ENCODE measurements at places on chromosomes 12 and 14.

DNA sequence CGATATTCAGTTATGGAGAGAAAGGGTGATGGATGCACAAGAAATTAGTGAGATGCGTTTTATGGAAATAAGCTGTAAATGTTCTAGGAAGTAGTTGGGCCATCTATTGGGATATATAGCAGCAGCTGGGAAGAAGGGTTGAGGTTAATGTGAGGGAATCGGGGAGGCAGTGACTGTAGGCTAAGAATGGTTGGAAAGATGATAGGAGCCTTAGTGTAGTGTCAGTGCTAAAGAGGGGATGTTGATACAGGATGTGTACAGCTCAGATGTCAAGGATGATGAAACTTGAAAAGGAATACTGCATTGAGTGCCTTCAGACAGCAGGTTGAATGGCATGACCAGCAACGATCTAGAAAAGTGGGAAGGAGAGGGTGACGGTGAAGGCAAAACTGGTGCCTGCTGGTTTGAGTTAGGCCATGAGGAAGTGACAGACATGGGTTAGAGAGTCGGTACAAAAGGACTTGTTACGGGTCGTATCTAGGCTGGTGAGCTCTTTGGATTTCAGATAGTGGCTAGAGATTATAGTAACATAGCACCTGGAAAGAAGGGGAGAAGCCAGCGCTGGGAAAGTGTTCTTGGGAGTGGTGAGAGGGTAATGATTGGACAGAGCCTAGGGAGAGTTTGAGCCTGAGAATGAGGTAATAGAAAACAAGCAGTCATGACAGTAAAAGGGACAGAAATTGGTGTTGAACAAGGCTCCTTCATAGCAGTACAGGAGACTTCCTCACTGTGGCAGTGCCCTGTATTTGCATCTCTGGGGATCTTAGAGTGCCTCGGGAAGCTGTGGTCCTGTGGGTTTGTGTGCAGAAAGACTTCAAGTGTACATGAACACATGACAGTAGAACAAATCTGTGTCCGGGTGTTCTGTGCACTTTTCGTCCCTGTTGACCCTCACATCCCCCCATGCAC is 9.6 kb downstream of the MARS1 start:
- DNase-seq = no peak

DNA sequence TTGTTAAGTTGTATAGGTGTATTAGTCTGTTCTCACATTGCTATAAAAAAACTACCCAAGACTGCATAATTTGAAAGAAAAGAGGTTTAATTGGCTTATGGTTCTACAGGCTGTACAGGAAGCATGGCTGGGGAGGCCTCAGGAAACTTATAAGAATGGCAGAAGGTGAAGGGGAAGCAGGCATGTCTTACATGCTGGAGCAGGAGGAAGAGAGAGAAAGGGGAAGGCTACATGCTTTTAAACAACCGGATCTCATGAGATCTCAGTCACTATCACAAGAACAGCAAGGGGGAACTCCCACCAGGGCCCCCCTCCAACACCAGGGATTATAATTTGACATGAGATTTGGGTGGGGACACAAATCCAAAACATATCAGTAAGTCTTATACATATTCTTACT is 60.5 kb upstream of the OR10AD1 start:
- DNase-seq = no peak

DNA sequence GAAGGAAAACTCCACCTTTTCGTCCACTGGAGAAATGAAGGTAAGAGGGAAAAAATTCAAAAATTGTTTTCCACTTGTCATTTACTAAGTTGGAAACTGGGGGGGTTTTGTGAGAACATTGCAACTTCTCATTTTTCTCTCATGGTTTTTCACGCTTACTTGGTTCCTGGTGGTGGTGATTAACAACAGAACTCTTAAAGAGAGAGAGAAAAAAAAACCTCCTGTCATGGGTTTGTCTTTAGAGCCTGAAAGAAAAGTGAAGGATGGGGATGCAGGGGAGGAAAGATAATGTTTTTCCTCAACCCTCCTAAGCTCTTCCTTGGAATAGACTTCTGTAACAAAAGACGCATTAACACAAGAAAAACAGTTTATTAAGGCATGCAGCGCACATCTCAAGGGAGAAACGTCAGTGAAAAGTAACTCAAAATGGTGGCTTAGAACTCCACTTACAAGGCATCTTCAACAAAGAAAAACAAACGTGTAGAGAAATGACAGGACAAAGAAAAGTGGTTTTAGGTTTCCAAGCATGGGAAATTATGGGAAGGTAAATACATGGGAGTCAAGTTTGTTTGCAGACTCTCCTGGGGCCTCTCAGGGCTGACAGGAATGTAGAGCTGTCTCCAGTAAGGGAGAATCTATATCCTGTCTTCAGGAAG is 81.9 kb upstream of the ATF7IP start:
- no peak for DNase-seq

DNA sequence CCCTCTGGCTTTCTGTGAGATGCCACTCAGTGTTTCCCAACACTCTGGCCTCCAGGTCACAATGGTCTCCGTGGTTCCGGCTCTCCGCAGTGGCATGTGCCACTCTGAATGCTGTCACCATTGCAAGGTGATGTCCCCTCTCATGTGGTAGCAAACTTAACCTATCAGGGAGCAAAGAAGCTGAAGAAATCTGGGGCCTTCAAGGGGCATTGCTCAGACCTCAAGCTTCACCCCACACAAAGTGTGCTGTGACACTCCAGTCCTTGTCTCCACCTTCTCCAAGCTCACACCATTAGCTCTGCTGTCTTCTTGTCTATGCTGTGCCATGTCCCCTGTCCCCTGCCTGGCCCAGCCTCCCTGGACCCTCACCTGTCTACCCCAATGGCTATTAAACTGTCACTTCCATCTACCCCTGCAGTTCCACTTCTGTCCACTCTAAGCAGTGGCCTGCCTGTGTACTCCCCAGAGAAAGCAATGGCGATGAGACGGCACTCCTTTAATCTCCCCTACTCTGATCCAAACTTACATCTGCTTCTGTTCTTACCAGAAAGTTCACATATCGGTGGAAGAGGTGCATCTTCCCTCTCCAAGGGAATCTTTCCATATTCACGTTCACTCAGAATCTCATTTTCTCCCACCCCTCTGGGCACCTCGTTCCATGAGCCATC is 93.7 kb downstream of the DHRS2 start:
- DNase-seq = no peak

DNA sequence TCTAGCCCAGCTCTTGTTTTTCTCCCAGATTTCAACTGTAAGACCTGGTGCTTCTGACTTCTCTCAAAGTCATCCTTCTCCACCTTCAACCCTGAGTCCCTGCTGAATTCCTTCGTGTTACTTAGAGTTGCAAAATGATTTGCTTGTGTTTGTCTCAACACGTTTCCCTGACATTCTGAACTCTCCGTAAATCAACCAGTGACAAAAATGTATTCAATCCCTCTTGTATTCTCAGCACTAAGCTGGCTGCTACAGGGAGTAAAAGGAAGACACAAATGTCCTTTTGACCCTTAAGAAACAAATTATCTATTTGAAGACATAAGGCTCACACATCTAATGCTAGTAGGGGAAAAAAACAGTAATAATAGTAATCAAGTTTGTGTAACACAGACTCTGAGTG is 514.0 kb upstream of the TMPO start:
- no peak for DNase-seq

DNA sequence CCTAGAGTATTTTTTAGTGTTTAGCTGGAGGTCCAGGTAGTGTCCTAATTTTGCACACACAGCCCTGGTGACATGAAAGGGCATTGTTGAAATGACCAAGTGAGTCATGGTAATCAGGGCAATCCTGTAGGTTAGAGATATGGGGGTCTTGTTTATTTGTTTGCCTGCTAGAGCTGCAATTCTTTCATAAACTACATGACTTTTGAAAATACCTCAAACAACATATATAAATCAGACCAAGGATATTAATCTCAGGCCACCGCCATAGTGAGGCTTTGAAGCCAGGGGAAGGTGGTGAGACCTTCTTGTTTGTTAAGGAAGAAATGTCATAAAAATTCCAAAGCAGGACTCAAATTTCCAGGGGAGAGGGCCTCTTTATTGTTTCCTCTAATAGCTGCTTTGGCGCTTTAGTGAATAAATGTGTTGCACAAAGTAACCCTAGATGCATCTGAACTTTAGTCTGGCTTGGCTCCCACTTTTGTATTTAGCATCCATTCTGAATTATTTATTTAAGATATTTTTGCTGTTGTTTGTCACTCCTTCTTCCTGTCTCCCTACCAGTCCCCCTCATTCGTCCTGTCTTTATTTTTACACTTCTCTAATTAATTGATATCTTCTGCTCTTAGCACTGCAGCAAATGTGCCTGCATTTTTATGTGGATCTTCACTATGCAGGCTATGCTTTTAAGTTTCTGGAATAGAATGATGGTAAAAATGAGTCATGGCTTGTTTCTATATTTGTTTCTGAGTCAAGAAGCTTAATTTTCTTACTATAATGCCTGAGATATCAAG is 430.3 kb downstream of the RAD51B start:
- no peak for DNase-seq

DNA sequence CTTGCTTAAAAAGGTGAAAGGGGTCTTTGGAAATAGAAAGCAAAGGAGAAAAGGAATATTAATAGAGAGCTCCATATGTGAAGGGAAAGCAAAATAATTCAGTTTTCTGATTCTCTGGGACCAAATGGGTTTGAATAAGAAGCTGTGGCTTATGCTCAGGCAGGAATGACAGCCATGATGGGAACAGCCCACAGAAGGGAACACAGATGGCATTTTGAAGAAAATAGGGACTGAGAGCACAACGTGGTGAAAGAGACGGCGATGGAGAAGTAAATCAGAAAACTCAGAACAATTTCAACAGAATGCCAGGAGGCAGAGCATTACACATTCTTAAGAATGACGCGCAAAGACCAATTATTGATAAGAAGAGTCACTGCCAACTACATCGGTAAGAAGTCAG is 102.8 kb downstream of the STXBP6 start:
- no peak for DNase-seq

DNA sequence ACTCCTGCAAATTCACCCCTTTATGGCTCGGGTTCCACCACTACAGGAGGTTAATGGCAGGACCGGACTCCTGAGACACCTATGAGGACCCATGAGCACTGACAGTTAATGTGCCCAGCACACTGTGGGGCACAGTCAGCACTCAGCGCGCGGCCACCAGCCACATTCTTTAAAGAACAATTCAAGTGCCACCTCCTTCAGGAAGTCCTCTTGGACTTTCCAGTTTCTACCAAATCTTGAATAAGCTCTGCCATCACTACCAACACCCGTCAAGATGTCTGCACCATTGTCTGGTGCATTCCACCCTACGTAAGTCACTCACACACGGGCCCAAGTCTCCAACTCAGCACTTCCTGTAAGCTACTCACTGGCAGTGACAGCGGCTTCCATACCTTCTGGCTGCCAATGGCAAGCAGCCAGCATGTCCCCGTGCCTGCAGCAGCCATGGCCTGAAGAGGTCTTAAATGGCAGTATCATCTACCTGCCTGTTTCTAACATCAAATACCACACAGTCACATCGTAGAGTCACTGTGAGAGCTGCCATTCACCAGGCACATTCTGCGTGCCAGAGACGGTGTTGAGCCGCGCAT is 48.5 kb downstream of the CDC42BPB start:
- no peak for DNase-seq

DNA sequence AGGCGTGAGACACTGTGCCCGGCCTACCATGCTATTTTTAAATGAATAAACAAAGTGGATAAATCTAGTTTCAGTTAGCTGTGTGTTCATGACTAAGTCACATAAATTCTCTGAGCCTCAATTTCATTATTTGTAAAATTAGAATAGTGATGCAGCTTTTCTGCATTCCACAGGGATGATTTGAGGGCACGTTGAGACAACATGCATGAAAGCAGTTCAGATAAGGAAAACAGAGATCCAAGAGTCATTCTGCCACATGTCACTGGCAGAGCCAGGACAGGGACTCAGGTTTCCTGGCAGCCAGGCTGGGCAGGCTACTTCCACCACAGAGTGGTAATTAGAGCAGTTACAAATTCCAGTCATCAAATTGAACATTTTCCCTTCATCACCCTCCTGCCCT is 2.9 kb upstream of the PPP4R4 start:
- no peak for DNase-seq

- DNase-seq = no peak
Observed at GRCh38 chr14:71466946-71467345, 465.3 kb upstream of the RGS6 start.

GRCh38 chr14:51638071-51638944 is 13.4 kb upstream of the FRMD6 start:
- no peak for DNase-seq

- no peak for DNase-seq
Observed at GRCh38 chr12:124635316-124635715, 67.9 kb upstream of the NCOR2 start.

DNA sequence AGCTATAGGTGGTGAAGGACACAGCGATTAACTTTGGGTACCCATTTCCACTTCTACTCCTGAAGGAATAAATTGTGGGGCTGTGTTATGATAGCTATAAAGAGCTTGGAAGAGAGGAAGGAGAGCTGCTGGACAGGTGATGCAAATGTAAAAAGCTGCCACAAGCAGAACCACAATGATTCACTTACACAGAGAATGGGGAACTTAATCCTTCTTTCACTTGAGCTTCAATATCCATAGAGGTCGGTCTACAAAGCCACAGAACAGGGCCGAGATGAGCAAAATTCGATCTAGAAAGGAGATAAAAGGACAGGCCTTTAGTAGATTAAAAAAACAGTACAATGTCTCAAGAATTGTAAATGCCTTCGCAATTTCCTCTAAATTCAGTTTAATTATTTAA is 831.1 kb downstream of the LRFN5 start:
- DNase-seq = no peak

GRCh38 chr14:70239802-70240201 is 51.1 kb upstream of the SLC8A3 start:
- DNase-seq = no peak

GRCh38 chr14:103220134-103220981 is 97.1 kb downstream of the TNFAIP2 start:
- no peak for DNase-seq

DNA sequence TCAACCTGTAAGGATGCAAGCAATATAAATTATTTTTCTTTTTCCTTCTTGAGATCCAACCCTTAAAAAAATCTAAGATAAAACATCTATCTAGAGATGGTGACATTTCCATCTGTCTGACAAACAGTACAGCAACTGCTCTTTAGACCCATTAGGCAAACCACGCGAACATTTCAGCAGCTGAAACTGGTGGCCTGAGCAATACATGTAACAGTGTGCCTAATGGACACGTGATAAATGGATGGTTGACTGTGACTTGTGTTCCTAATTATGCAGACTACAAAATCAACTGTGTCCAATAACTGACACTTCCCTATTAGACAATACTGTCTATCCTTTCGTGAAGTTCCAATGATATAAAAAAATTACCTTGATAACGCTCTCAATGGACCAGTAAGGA is 18.9 kb downstream of the E2F7 start:
- no peak for DNase-seq

- no peak for DNase-seq
Observed at GRCh38 chr12:58321414-58321813, 380.0 kb downstream of the ATP23 start.

GRCh38 chr12:95548056-95548538 is 3.2 kb downstream of the USP44 start:
- peak; percentile 21 for DNase-seq

GRCh38 chr12:323507-323906 is 60.9 kb upstream of the SLC6A13 start:
- no peak for DNase-seq

- DNase-seq = no peak
Observed at GRCh38 chr12:115763376-115763775, 514.1 kb downstream of the MED13L start.

GRCh38 chr12:116399055-116399454 is 121.6 kb upstream of the MED13L start:
- no peak for DNase-seq

- no peak for DNase-seq
Observed at GRCh38 chr14:50864946-50865345, 6.9 kb upstream of the ABHD12B start.

GRCh38 chr12:96241846-96242256 is 47.7 kb downstream of the ELK3 start:
- peak; percentile 11 for DNase-seq

Data from activated CD4-positive, alpha-beta T cell treated with anti-CD3 and anti-CD28 coated beads for 24 hours (primary cell).